ENCODE measurements at places on chromosomes 3 and 15.
A peak's percentile ranks its signal among the peaks of the same experiment; 100 is the strongest.

DNA sequence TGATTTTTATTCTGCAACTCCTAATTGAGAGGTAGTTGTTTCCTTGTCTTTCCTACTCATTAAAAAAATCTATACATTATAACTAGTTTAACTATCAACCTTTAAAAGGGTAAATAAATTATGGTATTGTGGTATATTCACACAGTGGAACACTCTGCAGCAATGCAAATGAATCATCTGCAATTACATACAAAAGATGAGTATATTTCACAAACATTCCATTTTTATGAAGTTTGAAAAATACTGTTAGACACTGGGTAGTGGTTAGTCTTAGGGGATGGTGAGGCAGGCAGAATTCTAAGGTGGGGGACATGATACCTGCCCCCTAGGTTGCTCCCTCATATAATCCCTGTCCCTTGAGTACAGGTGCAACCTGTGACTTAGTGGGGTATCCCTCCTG is 44.0 kb upstream of the MAGI1 start:
- DNase-seq, result no peak

GRCh38 chr3:123328851-123329635 is 119.8 kb downstream of the ADCY5 start:
- DNase-seq, result peak; percentile 38

GRCh38 chr3:15633159-15633558 is 31.6 kb downstream of the BTD start:
- no peak for DNase-seq

DNA sequence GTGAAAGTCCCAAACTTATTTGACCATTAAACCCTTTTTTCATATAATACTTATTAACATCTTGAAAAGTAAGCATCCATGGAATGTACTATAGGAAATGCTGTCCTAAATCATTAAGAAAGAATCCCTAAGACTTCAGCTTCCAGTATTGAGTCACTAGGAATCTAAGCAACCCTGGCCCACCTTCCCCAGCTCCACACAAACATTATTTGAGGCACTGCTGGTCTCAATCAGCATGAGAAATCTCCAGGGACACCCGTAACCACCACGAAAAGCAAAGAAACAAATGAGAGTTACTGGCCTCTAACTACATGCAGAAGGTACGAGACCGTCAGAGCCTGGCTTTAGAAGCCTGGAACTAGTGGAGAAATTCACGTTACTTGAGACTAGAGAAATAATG is 68.2 kb downstream of the POLQ start:
- no peak for DNase-seq
